ENCODE measurements at places on chromosomes 5 and 9. TPM values are rescaled to one million over a fixed set of nuclear protein-coding genes. Genes with fewer than 3 reads are reported as not detected.

DNA sequence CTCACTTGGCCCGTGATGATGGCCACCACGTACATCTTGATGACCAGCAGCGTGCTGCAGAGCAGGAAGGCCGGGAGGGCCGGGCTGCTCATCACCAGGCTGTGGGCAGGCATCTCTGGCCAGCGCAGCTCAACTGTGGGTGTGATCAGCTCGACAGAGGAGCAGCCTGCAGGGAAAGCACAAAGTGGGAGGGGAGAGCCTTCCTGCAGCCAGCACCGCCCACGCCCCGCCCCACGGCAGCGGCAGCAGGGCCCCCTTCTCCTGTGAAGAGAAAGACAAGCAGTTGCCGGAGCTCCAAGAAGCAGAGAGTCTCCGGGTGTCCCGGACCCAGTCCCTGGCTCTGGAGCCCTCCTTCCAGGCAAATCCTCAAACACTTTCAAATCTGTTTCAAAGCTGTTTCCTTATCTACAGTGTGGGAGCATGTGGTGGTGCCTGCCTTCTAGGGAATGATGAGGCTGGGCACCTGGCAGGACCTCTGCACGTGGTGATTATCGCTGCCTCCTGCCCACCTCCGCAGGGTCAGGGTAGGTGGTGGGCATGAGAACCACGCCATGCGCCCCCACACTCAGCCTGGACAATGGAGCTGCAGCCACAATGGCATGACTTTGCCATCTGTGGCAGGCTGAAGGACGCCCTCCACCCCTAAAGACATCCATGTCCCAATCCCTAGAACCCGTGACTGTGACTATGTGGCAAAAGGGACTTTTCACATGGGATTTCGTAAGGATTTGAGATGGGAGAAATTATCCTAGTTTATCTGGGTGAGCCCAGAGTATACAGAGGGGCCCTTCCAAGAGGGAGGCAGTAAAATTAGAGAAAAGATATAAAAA, at the start of gene PTGES:
TSS of gene PTGES (minus strand) at position 143 of the 830 bp plus-strand sequence. CDS start at position 113, 30 bp downstream.
- peak; percentile 29 for DNase-seq

- DNase-seq = no peak
Observed at GRCh38 chr9:113912816-113913215, 36.7 kb downstream of the ZNF618 start.

DNA sequence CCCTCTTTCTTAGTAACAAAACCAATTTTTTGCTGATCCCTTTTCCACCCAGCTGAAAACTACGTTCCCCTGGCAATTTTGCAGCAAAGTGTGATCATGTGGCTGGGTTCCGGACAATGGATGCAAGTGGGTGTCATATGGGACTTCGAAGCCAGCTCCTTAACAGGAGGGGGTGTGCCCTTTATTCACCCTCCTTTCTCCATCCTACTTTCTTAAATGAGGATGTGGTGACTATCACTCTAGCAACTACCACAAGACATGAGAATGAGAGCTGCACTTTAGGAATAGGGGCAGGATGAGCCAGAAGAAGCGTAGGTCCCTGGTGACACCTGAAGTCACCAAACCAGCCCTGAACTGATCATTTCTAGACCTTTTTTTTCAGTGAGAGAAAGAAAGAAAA, 58.9 kb downstream of the IRF1 start:
- no peak for DNase-seq

- DNase-seq = no peak
Observed at GRCh38 chr5:6342689-6343315, 35.5 kb downstream of the MED10 start.

DNA sequence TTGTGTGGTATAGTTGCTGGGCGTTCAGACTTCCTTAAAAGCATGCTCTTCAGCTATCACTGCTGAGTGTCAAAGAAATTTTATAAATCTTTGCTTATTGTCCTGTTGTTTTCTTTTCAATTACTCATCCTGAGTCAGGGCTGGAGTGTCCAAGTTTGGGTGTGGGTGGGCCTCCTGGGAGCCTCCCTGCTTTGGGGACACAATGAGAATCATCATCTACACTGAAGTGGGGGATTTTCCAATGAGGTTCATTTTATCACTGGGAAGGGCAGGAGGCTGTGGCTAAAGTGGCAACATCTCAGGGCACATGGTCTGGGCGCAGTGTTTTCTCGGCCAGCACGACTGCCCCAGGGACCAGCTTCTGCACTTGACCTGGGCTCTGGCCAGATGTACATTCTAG, 19.5 kb downstream of the GFPT2 start:
- no peak for DNase-seq

- DNase-seq = no peak
Observed at GRCh38 chr5:94893412-94894135, 275.1 kb downstream of the SLF1 start.

DNA sequence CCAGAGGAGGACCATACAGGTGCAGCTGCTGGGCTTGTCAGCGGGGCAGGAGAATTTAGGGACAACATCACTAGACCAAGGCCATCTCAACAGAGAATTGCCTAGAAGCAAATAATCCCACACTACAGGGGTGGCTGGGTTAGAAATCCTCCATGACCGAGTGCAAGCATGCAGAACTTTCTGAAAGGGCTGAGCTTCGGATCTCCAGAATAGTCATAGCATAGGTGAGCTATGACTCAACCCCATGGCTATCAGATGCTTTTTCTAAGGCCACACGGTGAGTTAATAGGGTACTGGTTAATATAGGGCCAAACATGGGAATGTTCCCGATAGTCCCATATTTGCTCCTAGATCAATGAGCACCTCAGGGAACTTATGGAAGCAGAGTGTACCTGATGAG, 4.2 kb downstream of the KCNIP1 start:
- no peak for DNase-seq

GRCh38 chr5:137113939-137114338, 385.2 kb downstream of the SPOCK1 start:
- DNase-seq = no peak

DNA sequence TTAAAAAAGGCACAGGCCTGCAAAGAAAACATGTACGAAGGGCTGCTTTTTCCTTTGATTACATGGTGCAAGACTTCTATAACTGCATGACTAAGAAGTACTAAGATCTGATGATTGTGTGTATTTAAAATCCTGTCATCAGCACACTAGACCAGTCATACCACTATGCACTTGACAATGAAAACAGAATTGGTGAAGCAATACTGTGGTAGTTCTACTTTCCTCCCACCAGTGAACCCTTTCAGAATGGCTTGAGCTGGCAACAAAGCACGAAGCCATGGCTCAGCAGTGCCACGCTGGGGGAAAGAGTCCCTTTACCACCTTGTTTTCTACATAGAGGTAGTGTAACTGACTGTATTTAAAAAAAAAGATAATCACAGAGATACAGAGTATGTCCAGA, 49.0 kb upstream of the POU5F2 start:
- no peak for DNase-seq

- DNase-seq = peak; percentile 79
Observed at GRCh38 chr5:179275941-179276837, 69.1 kb downstream of the ADAMTS2 start.

PCDHB2 gene
- 0.47 TPM for total RNA-seq

NUTM2G gene
- total RNA-seq = not detected

OR1J2 gene
- total RNA-seq = not detected

SPAG8 gene
- not detected for total RNA-seq

ZNF618 gene
- 26.4 TPM for total RNA-seq
